Cardiac muscle cell (in vitro differentiated cells and primary cell): ENCODE measurements at places on chromosomes 3 and 15.

- no peak overlapping the region for H3K27ac ChIP-seq
- no peaks in the 10 kb centered on the region for H3K36me3 ChIP-seq
- no peak for DNase-seq
- H3K27me3 ChIP-seq = no peaks in the 10 kb centered on the region
- H3K4me3 ChIP-seq = no peak overlapping the region
Observed at GRCh38 chr3:127754411-127755304, 67.7 kb downstream of the MGLL start.

DNA sequence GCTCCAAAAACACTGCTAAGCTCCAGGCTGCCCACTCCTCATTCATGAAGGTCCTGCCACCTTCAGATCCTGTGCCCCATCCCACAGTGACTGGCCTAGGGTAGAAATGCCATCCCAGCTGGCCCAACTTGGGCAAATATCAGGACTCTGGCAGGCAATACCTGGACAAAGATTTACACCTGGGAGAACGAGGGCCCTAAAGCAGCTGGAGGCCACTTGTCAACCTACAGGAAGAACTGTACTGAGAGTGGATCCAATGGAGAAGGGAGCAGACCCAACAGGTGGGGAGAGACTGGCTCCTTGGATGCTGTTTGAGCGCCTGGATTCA is 57.1 kb upstream of the GATA2 start:
- no peaks in the 10 kb centered on the region for H3K4me1 ChIP-seq
- H3K4me3 ChIP-seq = no peak overlapping the region

- no peaks in the 10 kb centered on the region for H3K27me3 ChIP-seq
- no peaks in the 10 kb centered on the region for H3K4me1 ChIP-seq
- DNase-seq = no peak
- H3K4me3 ChIP-seq = no peak overlapping the region
- H3K27ac ChIP-seq = no peak overlapping the region
- H3K36me3 ChIP-seq = no peaks in the 10 kb centered on the region
Observed at GRCh38 chr3:127035677-127036076, 52.8 kb downstream of the PLXNA1 start.

DNA sequence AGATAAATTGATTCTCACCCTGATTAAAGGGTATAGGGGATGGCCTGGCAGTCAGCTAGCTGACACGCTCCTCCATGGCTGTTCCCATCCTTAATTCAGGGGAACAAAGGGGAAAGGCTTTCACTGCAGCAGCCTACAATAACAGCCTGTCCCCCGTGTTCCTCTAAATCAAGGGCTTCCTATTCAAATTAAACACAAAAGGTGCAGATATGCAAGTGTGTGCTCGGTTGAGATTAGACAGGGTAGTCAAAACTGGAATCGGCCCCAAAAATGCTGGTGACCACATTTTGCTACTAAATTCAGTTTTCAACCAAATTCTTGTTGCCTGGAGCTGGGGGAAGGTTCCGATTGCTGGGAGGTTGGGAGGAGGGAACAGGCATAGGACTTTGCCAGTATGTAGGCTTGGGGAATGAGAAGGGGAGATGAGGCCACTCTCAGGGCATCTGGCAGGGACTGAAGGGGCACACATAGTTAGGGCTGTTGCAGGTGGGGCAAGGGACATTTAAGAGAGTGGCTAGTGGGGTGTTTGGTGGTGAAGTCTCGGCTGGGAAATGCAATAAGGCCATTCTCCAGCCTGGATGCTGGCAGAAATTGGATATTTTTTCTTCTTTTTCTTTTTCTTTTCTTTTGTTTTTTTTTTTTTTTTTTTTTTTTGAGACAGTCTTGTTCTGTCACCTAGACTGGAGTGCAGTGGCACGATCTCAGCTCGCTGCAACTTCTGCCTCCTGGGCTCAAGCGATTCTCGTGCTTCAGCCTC is 32.9 kb upstream of the CTSH start:
- no peak for DNase-seq
- no peaks in the 10 kb centered on the region for H3K36me3 ChIP-seq
- no peaks in the 10 kb centered on the region for H3K27me3 ChIP-seq
- no peak overlapping the region for H3K4me3 ChIP-seq
- no peaks in the 10 kb centered on the region for H3K4me1 ChIP-seq
